Ovary (tissue), 10 donors: ENCODE measurements at places on chromosomes 5 and 9. TPM values are rescaled to one million over a fixed set of nuclear protein-coding genes. Genes with fewer than 3 reads are reported as not detected.

DNA sequence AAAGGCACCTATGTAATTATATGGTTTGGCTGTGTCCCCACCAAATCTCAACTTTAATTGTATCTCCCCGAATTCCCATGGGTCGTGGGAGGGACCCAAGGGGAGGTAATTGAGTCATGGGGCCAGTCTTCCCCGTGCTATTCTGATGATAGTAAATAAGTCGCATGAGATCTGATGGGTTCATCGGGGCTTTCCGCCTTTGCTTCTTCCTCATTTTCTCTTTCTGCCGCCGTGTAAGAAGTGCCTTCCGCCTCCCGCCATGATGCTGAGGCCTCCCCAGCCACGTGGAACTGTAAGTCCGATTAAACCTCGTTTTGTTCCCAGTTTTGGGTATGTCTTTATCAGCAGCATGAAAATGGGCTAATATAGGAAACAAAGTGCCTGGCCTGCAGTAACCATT, 56.6 kb downstream of the TSPAN17 start:
- no peak overlapping the region for H3K4me3 ChIP-seq
- no peaks in the 10 kb centered on the region for H3K4me1 ChIP-seq

DNA sequence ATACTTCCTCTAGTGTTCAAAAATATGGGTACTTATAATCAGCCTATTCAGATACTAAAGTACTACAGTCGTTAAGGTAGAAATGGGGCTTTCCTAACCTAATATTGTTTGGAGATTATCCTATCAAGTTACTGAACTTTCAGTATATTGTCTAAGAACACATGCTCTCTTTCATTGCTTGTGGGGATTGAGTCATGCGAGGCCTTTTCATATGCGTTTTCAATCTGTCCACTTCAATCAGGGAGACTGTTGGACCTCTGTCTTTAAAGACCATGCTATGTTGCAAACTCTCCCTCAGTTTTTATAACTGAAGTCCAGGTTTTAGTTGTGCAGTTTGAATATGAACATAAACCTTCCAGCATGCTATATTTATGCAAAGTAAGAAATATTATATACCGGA, 15.0 kb downstream of the PRR16 start:
- no peaks in the 10 kb centered on the region for H3K27me3 ChIP-seq
- no peaks in the 10 kb centered on the region for H3K36me3 ChIP-seq
- no peak overlapping the region for H3K4me3 ChIP-seq
- no peak overlapping the region for H3K27ac ChIP-seq
- no peak for DNase-seq
- no peaks in the 10 kb centered on the region for H3K4me1 ChIP-seq

Gene GNA14
- 7.6 TPM for total RNA-seq

GRCh38 chr5:1783216-1783554, 16.5 kb downstream of the MRPL36 start:
- no peaks in the 10 kb centered on the region for H3K36me3 ChIP-seq
- H3K27me3 ChIP-seq, result no peaks in the 10 kb centered on the region
- no peaks in the 10 kb centered on the region for H3K4me1 ChIP-seq
- no peak overlapping the region for H3K4me3 ChIP-seq
- DNase-seq, result no peak
- H3K27ac ChIP-seq, result no peak overlapping the region

- no peak for DNase-seq
- no peak overlapping the region for H3K27ac ChIP-seq
- no peaks in the 10 kb centered on the region for H3K36me3 ChIP-seq
Measured at GRCh38 chr5:34452170-34452828, 203.8 kb upstream of the RAI14 start.
